Stimulated activated CD4-positive, alpha-beta T cell treated with anti-CD3 and anti-CD28 coated beads, TNF-alpha, amount 100 ng/mL, for 4 hours (primary cell): ENCODE measurements at places on chromosomes 3 and 15.

DNA sequence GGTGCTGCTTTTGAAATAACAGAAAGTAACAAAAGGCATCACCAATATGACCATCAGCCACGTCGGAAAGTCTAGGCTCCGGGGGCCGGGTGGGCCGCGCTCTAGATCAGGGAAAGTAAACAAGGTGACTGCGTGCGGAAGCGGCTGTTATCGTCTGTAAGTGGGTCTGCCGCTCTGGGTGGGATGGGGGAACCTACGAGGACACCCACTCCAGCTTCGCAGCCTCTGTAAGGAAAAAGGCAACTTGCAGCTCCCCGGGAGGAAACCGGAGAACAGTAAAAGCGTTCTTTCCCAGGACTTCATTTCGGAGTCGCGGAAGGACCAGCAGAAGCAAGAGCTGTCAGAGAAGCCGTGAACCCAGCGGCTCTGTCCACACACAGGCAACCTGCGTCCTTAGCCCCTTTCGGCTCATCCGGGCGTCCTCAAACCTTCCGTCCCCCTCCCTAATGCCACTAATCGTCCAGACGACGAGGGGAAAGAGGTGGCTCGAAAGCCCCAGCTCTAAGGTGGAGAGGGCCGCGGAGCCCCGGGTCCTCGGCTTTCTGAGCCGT lies 461 bp downstream of the XRN1 start:
- peak; percentile 18 for DNase-seq

DNA sequence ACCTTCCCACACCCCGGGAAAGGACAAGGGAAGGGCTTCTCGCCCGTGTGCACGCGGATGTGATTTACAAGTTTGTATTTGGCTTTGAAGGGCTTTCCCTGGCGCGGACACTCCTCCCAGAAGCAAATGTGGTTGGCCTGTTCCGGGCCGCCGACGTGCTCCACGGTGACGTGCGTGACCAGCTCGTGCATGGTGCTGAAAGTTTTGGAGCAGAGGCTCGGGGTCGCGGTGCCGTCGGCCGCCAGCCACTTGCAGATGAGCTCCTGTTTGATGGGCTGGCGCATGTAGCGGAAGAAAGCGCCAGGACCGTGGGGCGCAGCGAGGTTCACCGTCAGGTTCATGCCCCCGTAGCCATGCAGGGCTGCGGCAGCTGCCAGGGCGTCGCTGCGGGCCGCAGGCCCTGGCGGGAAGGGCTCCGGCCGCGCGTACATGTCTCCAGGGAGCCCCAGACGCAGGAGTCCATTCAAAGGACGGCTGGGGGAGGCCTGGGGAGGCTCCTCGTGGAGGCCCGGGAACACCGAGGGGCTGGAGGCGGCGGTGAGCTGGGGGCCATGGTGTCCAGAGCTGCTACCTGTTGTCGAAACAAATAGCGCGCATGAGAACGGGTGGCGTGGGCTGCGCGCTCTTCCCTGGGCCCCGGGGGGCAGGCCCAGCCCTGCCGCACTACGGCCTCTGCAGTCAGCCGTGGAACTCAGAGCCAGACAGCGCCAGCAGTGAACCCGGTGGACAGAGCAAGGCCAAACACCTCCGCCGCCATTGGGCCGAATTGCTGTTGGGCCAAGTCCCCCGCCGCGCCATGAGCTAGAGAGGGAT lies 10.2 kb downstream of the ZIC4 start:
- no peak for DNase-seq

GRCh38 chr3:143849854-143850549 lies 1.7 kb upstream of the SLC9A9 start:
- DNase-seq, result no peak

DNA sequence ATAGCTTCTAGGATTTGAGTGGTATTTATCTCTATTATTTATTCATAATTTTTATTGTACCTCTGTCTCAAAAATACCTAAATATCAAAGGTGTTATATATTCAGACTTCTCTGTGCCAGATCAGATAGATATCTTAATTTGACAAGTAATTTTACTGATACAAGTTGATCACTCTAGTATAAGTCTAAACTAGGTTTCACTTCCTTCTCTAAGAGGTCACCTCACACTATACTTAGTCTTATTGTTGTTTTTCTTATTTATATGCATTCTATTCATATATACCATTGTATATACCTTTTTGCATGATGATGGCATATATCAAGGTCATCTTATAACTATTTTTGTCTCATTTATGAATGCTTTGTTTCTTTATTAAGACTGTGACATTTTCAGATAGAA lies 26.4 kb upstream of the HGD start:
- no peak for DNase-seq

DNA sequence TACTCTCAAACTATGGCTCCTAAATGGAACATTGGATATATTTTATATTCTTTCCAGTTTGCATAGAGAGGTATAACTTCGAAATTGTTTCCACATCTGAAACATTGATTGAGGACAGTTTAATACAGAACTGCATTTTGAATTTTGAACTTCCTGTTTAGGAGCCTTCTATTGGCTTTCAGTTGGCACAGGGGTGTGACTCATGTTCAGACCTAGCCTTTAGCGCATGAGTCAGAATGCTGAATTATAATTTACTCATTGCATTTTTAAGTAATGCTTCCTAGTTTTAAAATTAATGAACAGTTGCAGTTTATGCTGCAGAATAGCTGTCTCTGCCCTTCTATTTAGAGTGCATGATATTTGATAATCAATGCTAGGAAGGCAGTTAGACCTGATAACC lies 751.7 kb downstream of the CADM2 start:
- no peak for DNase-seq

- DNase-seq, result no peak
Measured at GRCh38 chr3:162441716-162442115, 945.1 kb downstream of the OTOL1 start.

DNA sequence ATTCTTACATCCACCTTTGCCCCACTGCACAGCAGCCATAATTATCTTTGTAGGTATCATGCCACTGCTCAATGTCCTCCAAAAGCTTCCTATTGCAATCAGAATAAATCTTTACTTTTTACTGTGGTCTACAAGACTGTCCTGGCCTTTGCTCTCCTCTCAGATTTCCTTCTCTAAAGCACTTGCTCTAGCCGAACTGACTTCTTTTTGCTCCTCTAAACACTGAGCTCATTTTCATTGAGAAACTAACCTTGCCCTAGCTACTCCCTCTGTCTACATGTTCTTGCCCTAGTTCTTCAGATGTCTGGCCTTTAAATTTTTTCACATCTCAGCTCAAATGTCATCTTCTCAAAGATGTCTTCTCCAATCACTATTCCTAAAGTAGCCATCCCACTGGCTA lies 342.8 kb downstream of the TBC1D5 start:
- no peak for DNase-seq

GRCh38 chr15:97501291-97501690 lies 459.2 kb upstream of the ARRDC4 start:
- no peak for DNase-seq
